NCI-H524 treated with DMSO at 0.1 percent for 48 hours (cell line): ENCODE measurements at places on chromosomes 7 and 10.

GRCh38 chr7:48901966-48902365, 22.4 kb upstream of the CDC14C start:
- peak; percentile 64 for DNase-seq

DNA sequence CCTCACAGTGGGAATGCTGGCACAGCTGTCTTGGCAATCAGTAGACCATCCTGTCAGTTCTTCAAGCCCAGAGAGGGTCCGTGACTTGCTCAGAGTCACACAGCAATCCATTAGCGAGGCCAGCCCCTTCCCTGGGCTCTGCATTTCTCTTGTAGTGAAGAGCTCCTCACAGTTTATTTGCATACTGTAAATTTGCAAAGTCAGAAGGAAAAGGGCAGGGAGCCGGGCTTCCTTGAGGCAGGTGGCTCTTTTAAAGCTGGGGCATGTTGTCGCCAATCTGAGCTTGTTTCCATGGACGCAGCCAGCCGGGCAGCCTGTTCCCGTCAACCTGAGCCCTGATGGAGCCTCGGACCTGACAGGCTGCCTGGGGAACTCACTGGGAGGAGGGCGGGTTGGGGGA, 123.4 kb downstream of the CUX1 start:
- DNase-seq, result no peak

DNA sequence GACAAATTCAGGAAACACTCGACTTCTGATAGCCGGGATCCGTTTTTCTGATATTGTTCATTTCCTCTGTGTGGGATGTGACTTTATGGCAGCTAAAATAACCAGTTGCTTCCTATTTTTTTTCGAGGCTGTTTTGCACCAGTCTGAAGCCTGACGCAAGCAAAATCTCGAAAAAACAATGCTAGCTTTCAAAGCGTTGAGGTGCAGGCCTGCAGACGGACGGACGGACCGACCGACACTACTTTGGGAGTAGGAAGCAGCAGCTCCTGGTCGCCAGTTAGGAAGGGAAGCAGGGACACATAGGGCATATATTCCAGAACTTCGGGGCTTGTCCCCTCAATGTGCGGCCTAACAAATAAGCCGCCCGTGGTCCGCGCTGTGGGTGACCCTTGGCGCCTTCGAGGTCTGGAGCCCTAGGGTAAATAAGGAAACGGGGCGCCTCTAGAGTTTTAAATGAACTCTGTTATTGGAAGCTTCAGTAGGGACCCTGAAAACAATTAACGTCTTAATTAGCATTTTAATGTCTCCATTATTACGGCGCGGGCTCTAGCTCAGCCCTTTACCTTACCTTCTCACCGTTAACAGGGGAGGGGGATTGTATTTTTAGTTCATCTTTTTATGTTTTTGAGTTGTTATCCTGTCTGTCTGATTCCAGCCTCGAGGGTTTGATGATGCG, 1.3 kb downstream of the HHEX start:
- no peak for DNase-seq

- no peak for DNase-seq
Measured at GRCh38 chr7:35985126-35985754, 167.8 kb upstream of the EEPD1 start.

- DNase-seq, result no peak
Measured at GRCh38 chr10:45470098-45471012, 96.3 kb downstream of the ALOX5 start.

DNA sequence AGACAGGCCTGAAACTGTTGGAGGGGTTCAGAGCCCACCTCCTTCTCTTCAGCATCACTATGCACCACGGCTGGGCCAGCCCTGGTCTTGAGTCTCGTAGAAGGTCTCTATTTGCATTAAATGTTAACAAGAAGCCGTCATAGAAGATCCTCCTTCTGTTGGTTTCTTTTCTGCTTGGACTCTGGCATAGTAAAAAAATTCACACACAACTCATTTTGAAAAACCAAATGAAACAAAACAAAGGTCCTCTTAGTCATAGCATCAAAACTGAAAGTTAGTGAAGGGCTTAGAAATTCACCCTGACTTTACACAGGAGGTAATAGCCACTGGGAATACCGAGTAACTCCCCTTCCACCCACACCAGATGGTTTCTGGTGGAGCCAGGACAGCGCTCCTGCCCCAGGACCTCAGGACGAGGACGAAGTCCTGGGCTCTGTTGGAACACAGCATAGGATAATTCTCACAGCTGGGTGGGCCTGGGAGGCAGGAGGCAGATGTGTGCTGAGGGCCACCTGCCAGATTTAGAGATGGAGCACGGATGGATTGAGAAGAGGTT, 248.4 kb upstream of the KLF6 start:
- DNase-seq, result no peak

GRCh38 chr10:42888504-42889095, 106.0 kb downstream of the BMS1 start:
- no peak for DNase-seq

DNA sequence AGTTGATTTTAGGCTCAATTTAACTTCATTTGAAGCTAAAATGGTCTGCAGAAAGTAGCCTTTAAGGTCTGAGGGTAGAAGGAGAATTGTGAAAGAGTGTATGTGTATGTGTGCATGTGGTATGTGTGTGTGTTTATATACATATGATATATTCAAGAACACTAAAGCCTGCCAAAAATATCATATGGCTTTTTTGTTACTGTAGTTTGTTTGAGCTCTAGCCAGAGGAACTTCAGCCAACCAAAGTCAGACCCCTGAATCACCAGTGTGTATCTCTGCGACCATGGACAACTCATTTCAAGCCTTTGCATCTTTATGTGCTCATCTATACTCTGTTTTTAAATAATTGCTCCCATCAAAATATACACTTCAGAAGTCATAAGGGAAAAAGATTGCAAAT, 58.4 kb upstream of the HDAC9 start:
- DNase-seq, result no peak

- no peak for DNase-seq
Measured at GRCh38 chr10:81920213-81920829, 45.3 kb downstream of the NRG3 start.

DNA sequence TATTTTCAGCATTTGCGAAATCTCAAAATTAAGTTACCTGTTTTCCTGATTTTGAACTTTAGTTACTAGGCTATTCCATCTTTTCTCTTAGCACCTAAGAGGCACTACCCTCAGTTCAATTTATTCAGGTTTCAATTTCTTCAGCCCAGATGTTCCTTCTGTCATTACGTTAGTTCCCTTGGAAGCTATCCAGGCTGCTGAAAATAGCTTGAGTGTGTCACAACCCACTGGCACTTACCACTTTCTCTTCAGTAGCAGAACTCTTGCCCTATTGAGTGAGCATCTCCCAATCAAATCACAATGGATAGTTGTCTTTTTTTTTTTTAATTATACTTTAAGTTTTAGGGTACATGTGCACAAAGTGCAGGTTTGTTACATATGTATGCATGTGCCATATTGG, 332.7 kb upstream of the LRGUK start:
- peak; percentile 44 for DNase-seq

- no peak for DNase-seq
Measured at GRCh38 chr7:129853661-129854268, 99.0 kb downstream of the UBE2H start.

DNA sequence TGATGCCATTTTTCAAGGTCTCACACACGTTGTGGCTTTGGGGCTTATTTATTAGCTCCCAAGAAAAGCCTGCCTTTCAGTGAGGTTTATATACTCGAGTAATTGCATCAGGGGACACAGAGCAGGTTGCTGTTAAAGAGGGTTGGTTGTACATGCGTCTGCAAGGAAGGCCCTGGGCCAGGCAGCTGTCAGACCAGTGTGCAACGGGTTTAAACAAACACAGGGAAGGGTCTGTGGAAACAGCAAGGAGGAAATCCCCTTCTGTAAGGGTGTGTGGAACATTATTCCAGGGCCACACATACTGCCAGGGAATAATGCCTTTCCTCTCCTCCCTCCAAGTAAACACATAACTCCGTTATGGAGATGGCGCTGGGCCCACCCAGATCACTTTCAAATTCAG, 1.7 kb upstream of the CHST15 start:
- DNase-seq, result no peak

DNA sequence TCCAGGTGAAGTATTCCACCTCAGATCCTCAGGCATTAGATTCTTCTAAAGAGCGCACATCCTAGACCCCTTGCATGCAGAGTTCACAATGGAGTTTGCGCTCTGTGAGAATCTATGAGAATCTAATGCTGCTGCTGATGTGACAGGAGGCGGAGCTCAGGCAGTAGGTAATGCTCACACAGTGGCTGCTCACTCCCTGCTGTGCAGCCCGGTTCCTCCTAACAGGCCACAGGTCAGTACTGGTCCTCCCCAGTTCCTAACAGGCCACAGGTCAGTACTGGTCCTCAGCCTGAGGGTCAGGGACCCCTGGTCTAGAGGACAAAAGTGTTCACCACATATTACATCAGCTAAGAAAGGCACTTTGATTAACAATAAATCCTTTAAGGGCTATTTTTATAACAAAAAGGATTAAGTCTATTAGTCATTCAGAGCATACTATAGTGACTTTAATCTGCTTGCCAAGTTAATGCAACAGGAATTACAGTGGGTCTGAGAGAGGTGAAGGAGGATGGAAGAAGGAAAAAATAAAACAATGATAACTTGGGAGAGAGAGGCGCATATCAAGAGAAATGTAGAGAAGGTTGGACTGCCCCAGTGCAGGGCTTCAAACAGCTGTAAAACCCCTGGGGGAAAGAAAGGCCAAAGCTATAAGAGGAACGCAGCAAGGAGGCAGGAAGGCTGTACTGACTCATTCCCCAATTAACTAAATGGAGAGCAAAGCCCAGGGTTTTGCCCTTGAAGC, 49.2 kb downstream of the CUL2 start:
- DNase-seq, result no peak

DNA sequence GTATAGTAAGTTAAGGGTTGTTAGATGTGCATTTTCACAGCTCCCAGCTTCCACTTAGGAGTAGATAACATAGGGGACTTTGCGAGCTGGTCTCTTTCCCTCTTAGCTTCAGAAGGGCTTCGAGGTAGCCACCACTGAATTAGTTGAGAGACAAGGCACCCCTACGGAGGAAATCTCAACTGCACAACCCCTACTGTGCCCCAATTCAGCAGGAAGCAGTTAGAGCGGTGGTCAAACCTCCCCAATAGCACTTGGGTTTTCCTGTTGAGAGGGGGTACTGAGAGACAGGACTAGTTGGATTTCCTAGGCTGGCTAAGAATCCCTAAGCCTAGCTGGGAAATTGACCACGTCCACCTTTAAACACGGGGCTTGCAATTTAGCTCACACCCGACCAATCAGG, 1.1 kb upstream of the HERPUD2 start:
- DNase-seq, result no peak

- DNase-seq, result no peak
Measured at GRCh38 chr7:140677496-140677895, 4.8 kb downstream of the ADCK2 start.

DNA sequence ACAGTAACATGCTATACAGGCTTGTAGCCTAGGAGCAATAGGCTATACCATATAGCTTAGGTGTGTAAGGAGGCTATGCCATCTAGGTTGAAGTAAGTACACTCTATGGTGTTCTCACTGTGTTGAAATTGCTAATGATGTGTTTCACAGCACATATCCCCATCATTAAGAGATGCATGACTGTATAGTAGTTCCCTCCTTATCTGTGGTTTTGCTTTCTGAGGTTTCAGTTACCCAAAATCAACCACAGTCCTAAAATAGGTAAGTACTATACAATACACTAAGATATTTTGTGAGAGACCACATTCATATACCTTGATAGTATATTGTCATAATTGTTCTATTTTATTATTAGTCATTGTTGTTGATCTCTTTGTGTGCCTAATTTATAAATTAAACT, 12.7 kb downstream of the FZD1 start:
- no peak for DNase-seq
